Activated CD4-positive, alpha-beta T cell treated with anti-CD3 and anti-CD28 coated beads, Interleukin-2, Interleukin-4, amounts not matched to agents 100 ng/mL and 50 ng/mL, durations not matched to agents 16 hours and 8 hours (primary cell): ENCODE measurements at places on chromosomes 13 and 19.
A peak's percentile ranks its signal among the peaks of the same experiment; 100 is the strongest.

DNA sequence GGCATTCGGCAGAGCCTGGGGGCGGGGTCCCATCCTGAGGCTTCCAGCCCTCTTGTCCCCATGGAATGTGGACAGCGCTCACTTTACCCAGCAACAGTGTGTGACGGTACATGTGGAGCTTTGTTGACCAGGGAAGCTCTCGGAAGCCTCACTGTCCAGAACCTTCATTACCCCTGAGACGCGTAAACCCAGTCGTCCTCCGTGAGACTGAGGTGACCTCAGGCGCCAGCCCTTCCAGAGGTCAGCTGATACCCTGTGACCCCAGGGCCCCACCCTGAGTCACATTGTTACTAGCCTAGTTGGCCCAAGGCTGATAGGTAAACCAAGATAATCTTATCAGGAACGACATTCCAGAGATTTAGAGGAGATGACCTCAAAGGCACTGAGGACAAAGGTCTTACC is 10.2 kb upstream of the TMEM160 start:
- no peak for DNase-seq

- DNase-seq, result peak; percentile 53
Observed at GRCh38 chr19:13430790-13431582, 75.3 kb downstream of the CACNA1A start.

- no peak for DNase-seq
Observed at GRCh38 chr13:73967397-73968165, 166.6 kb downstream of the KLF12 start.

DNA sequence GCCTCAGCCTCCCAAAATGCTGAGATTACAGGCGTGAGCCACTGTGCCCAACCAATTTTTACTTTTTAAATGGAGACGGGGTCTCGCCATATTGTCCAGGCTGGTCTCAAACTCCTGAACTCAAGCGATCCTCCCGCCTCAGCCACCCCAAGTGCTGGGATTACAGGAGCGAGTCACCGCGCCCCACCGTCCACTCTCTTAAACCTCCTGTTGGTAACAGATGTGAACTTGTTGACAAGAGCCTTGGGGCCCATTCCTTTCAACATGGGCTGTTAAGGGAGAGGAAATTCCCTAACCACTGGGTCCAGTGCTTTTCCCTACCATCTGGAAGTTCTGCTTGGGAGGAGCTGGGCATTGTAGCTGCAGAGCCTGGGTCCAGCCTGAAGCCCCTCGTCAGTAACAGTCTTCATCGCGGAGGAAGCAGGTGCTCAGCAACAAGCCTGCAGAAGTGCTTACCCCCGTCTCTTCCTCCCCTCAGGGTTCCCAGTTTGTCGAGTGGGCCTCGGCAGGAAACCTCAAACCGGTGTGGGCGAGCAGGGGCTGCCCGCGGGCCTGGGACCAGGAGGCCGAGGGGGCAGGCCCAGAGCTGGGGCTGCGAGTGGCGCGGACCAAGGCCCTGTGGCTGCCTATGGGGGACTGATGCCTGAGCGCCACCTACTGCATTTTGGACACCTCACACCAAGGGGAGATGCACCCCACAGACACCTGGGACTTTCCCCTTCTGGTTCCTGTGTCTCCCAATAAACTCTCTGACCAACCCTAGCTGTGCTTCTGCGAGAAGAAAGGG is 4.0 kb upstream of the FLT3LG start:
- peak; percentile 89 for DNase-seq

GRCh38 chr13:60268203-60268555 is 104.5 kb upstream of the DIAPH3 start:
- DNase-seq, result no peak

DNA sequence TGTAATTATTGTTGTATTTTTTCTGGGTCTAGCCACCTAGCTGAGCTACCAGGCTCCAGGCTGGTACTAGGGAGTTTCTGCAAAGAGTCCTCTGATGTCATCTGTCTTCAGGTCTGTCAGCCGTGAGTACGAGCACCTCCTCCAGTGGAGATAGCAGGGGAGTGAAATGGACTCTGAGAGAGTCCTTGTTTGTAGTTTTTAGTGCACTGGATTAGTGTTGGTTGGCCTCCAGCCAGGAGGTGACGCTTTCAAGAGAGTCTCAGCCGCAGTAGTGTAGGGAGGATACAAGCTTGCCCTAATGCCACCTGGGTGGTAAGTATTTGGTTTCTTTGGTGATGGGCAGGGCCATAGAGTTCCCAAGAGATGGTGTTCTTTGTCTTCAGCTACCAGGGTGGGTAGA is 384.8 kb downstream of the SLC7A1 start:
- no peak for DNase-seq
